ENCODE measurements at places on chromosomes 13 and 19. TPM values are rescaled to one million over a fixed set of nuclear protein-coding genes. Genes with fewer than 3 reads are reported as not detected.

- H3K36me3 ChIP-seq, result no peaks in the 10 kb centered on the region
- no peaks in the 10 kb centered on the region for H3K27me3 ChIP-seq
- H3K4me1 ChIP-seq, result no peaks in the 10 kb centered on the region
- H3K4me3 ChIP-seq, result no peak overlapping the region
- peak overlapping the region; percentile 46 for H3K27ac ChIP-seq
Observed at GRCh38 chr13:60583911-60584753, 187.1 kb downstream of the TDRD3 start.

DNA sequence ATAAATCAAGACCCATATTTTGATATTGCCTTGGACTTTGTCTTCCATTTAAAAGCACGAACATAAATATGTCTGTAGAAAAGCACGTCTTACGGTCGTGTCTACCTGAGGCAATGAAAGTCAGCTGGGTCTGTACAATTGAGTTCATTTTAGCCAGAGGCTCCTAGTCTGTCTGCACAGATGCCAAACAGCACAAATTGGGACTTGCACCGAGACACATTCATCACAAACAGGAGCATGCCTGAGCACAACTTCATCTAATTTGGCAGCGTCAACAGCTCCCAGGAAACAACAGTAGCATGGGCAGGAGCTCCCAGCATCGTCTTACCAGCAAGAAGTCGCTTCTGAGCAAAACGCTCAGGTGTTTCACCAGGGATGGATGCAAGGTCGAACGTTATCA, 687.0 kb downstream of the EFNB2 start:
- no peaks in the 10 kb centered on the region for H3K27me3 ChIP-seq
- no peak for DNase-seq
- H3K36me3 ChIP-seq, result no peaks in the 10 kb centered on the region
- H3K4me3 ChIP-seq, result no peak overlapping the region
- H3K4me1 ChIP-seq, result no peaks in the 10 kb centered on the region

GRCh38 chr13:70043685-70044084, 63.9 kb upstream of the ATXN8OS start:
- no peak for DNase-seq
- H3K4me1 ChIP-seq, result no peaks in the 10 kb centered on the region
- no peaks in the 10 kb centered on the region for H3K27me3 ChIP-seq
- H3K4me3 ChIP-seq, result no peak overlapping the region
- H3K36me3 ChIP-seq, result no peaks in the 10 kb centered on the region

MBD3L2 gene
- not detected for total RNA-seq

CARD8 gene
- total RNA-seq, result 17.9 TPM
